Fibroblast of the aortic adventitia (primary cell): ENCODE measurements at places on chromosomes 1 and 21. TPM values are rescaled to one million over a fixed set of nuclear protein-coding genes. Genes with fewer than 3 reads are reported as not detected.

DNA sequence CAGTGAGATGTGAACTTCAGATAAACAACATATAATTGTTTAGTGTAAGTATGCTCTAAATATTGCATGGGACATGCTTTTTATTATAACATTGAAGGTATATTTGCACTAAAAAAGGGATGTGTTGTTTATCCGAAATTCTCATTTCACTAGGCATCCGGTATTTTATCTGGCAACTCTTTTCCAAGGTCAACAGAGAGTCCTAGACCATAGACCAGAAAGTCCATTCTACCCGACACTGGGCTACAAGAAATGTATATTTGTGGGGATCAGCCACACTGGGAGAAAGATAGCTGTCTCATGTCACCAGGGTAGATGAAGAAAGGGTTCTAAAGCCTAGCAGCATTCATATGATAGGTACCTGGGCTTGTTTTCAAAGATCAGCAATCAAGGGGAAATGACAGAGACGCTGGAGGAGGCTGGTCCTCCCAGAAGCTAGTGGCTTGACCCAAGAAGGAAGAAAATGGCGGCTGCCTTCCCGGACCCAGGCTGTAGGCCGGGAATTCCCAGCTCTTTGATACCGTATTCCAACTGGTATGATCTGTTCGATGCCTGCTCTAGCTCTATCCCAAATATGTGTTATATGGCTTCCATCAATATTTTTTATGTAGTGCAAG lies 161.1 kb upstream of the IRF2BP2 start:
- DNase-seq, result no peak

DNA sequence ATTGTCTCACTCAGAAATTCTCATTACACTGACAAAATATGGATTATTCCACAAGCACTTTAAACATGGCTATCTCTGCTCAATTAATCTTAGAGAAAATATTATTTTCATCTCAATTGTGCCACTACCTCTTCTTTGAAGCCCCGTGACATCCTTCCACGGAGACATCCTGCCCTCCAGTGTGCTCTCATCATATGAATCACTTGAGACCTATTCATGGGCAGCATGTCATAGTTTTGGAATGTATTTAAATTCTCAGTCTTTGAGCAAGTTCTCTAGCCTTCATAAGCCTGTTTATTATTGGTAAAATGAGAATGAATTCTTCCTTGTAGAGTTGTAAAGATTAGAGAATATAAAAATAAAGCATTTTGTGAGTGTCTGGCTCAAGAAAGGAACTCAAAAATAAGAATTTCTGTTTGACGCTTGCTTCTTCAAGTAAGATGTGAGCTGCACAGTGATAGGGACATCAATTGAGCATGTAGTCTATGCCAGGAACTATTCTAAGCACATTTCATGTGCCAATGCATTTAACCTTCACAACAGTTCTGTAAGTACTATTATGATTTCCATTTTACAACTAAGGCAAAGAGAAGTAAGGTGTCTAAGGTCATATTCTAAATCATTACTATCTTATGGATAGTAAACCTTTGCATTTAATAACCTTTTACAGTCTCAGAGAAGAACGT lies 557.4 kb upstream of the ZRANB2 start:
- peak; percentile 56 for DNase-seq

- DNase-seq, result no peak
Observed at GRCh38 chr1:12548973-12549459, 69.0 kb downstream of the DHRS3 start.

DNA sequence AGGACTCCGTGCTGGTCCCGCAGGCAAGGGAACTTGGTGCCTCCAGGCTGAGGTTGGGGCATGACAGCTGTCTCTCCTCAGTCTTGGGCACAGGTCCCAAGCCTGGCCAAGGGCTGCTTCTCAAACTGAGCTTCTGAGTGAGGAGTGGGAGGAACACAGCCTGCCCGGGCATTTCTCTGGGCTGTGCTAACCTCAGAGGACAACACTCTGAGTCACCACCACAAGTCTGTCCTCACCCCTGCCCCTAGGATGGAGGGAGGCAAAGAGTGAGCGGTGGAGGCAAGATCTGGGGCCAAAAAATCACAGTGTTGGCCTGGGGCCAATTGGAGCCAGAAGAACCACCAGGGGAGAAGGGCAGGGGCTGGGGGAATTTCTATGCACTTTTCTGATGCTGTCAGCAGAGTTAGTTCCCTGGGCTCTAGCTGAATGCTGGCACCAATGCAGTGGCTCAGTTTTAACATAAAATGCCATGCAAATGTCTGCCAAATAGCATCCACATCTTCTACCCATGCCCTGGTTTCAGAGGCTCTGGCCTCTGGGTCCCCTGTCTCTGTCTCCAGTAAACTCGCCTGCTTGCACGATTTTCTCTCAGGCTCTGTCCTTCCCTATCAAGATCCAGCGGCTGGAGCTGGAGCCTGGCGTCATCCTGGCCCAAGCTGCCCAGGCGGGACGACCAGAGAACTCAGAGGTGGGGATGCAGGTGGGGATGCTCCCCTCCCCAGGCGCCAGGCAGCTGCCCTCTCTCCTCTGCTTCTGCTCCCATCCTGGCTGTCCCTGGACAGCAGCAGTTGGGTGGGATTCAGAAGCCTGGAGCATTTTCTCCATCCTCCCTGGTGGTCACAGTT lies 11.0 kb upstream of the CDK18 start:
- peak; percentile 80 for DNase-seq

GRCh38 chr21:46062471-46063211 lies 35.3 kb upstream of the COL6A2 start:
- DNase-seq, result no peak

- peak; percentile 95 for DNase-seq
Observed at GRCh38 chr1:165637427-165637826, 6.4 kb downstream of the MGST3 start.

DNA sequence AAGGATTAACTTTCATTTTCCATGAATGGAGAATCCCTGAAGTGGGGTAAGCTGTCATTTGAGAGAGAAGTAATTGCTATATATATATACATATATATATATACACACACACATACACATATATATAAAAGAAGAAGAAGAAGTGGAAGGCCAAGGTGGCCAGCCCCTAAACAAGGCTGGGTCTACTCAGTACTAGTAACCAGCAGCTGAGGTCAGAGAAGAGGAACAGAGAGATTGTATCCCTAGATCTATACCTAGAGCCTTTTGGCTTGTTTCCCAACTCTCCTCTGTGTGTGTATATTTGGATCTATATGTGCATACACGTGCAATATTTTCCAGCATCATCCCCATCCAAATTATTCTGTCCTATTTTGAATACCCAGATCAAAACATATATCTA lies 5.2 kb downstream of the TNFSF4 start:
- DNase-seq, result no peak

- no peak for DNase-seq
Observed at GRCh38 chr21:16113052-16113715, 383.4 kb downstream of the USP25 start.

GRCh38 chr1:29689372-29690030 lies 453.2 kb downstream of the PTPRU start:
- no peak for DNase-seq

DNA sequence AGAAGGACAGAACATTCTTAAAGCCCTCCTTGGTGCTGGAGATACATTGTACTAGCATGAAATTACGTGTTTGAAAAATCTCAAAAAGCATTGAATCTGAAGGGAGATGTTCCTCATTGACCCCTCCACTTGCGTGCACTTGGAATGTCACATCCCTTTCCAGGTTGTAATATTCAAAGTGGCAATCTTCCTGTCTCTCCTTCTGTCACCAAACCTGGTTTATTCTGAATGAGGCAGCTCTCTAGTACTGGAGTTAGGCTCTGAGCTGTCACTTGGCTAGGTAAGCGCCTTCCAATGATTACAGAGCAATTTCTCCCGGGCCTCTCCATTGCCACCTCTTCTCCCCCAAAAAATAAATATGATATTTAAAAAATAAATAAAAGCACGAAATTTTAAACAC lies 855 bp downstream of the DSCAM start:
- DNase-seq, result no peak

DNA sequence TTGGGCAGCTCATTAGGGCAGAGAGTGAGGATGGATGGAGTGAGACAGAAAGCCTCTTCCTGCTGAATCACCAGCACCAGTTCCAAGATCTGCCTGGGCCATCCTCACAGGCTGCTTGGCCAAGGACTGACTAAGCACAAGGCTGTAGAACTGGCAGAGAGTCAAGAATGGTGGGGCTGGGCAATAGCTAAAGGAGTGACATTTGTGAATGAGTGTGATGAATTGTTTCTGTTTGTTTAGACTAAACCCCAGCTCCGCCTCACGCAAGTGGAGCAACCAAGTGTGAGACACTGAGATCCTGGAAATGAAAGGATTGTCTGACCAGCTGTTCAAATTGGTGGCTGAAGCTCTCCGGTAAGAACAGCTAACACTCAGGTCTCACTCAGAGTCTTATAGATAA lies 38.6 kb downstream of the BRINP2 start:
- DNase-seq, result peak; percentile 100

DNA sequence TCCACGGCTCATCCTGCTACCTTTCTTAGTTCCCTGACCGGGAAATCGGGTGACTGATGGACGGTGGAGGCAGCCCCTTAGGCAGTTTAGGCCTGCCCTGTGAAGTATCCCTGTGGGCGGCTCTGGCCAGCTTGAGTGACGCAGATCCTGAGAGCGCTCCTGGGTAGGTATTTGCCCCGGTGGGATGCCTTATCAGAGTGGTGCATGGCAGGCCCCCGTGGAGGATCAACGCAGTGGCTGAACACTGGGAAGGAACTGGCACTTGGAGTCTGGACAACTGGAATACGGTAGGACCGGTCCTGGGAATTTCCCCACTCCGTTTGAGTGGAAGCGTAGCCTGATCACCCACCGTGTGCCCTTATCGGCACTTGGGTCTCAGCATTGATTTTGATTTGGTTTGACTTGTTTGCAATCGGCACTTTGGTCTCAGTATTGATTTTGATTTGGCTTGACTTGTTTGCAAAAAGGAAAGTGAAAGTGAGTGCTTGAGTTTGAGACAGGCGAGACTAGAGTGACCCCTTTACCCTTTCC lies 15.2 kb downstream of the PLA2G2F start:
- DNase-seq, result no peak

- DNase-seq, result peak; percentile 1
Observed at GRCh38 chr1:76279101-76279748, 204.7 kb downstream of the ST6GALNAC3 start.

DNA sequence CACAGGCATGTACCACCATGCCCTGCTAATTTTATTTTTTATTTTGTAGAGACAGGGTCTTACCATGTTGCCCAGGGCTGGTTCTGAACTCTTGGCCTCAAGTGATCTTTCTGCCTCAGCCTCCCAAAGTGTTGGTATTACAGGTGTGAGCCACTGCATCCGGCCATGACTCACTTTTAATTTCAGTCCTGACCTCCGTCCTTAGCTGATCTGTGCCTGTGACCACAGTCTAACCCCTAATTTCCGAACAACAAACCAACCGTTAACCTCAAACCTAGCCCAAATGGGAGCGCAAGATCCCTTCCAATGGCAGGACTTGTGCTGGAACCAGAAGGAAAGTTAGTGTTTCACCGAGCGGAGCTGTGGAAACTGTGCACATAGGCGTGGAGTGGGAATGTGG lies 29.3 kb upstream of the MAN1C1 start:
- no peak for DNase-seq

- DNase-seq, result peak; percentile 30
Observed at GRCh38 chr1:179230721-179231120, 1.2 kb upstream of the ABL2 start.

DNA sequence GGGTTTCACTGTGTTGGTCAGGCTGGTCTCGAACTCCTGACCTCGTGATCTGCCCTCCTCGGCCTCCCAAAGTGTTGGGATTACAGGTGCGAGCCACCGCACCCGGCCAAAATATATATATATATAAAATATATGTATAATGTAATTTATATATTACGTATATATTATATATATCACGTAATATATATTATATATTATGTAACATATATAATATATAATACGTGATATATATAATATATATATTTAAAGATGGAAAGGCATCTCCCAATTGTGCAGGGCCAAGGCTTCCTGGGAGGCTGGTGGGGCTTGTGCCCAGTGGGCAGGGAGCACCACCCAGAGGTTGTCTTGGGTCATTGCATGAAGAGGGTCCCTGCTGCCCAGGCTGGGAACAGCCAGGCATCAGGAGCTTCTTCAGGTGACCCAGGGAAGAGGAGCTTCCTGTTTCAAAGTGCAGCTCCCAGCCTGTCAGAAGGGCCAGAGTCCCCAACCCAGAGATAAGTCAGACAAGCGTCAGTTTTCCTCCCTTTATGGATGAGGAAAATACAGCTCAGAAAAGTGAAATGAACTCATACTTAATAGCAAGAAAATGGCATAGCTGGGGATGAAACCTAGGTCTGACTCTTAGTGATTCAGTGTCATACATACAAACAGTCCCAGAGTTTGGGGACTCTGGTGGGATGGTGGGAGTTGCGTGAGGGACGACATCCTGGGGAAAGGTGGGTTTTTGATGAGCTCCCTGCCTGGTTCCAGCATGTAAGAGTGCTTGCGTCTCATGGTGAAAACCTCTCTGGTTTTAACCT lies 12.0 kb downstream of the UBE2Q1 start:
- peak; percentile 68 for DNase-seq

GRCh38 chr1:157916887-157917570 lies 75.4 kb upstream of the CD5L start:
- DNase-seq, result no peak

DNA sequence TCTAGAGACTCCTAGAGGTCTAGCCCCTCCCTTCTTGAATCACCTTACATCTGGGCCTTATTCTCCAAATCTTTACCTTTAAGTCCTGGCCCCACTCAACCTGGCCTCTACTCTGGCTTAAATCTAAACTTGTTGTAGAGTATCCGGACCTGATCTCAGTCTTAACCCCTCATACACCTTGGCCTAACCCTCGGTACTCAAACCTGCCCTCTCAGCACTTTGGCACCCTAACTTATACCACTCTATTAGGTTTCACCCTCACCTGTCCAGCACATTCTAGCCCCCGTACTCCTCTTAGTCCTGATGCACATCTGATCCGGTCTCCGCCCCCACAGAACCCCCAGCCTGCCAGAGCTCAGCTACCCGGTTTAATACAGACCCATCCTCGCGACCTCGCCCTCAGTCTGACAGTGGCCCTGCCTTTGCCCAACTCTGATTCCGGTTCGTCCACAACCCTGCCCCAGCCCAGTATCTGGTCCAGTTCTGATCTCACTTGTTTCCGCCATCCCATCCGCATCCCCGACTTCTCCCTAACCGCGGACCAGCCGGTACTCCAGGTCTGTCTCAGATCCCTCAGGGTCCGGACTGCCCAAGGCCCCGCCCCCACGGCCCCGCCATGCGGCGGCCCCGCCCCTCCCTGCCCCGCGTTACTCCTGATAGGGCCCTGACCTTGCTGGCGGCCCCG lies 1.5 kb downstream of the TRIM62 start:
- peak; percentile 70 for DNase-seq

GRCh38 chr1:31239653-31240241 lies at the start of gene NKAIN1:
NKAIN1 (minus strand) TSS chr1:31239887; CDS start chr1:31239547, 340 bp downstream.
- peak; percentile 11 for DNase-seq

S100A7A gene
- total RNA-seq, result not detected in 2 replicates

TFF3 gene
- not detected in 2 replicates for total RNA-seq

GNG4 gene
- total RNA-seq, result not detected in 2 replicates

HSD17B7 gene
- 8.4 TPM in 2 replicates for total RNA-seq

LDLRAD1 gene
- total RNA-seq, result not detected in 2 replicates

MAP3K21 gene
- total RNA-seq, result 0.18 and 0.25 TPM in 2 replicates

MAP1LC3C gene
- total RNA-seq, result 0.09 TPM in 1 of 2 replicates, not detected in the other
